Sigmoid colon (tissue), 7 donors: ENCODE measurements at places on chromosomes 12 and 14. TPM values are rescaled to one million over a fixed set of nuclear protein-coding genes. Genes with fewer than 3 reads are reported as not detected.

Gene SYT10
- not detected for polyA plus RNA-seq

Gene KNTC1
- polyA plus RNA-seq, result 14.4 TPM

Gene LRP1-AS
- not detected for polyA plus RNA-seq

Gene KRT73
- not detected for polyA plus RNA-seq

Gene ESR2
- not detected for polyA plus RNA-seq

Gene TAS2R7
- polyA plus RNA-seq, result not detected

Gene OLR1
- 0.10 TPM for polyA plus RNA-seq
